T-helper 22 cell (primary cell): ENCODE measurements at places on chromosomes 2 and 18.
A peak's percentile ranks its signal among the peaks of the same experiment; 100 is the strongest.

DNA sequence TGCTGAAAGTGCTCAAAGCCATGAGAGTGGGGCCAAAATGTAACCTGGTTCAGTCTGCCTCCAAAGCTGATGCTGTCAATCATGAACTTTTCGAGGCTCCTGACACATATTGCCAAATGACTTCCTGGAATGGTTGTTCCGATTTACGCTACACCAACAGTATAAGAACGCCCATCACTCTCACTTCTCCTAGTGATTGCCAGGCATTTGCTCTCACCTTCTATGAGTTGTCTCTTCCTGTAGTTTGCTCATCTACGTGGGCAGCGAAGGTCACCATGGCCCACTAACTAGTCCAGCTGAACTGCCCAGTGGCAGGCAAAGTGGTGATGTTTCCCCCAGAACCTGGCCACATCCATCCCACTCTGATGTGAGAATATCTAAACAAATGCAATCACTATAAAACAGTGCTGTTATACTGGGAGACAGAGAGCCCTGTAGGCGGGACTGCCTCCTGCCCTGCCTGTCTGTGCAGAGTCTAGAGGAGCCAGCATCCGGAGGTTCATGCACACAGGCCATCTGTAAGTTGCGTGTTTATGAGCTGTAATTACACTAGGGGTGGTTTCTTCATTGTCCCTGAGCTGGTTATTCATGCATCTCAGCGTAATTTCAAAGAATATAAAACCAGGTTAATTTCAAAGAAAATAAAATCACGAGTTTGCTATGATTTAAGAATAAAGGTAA is 8.8 kb upstream of the CABLES1 start:
- no peak for DNase-seq

DNA sequence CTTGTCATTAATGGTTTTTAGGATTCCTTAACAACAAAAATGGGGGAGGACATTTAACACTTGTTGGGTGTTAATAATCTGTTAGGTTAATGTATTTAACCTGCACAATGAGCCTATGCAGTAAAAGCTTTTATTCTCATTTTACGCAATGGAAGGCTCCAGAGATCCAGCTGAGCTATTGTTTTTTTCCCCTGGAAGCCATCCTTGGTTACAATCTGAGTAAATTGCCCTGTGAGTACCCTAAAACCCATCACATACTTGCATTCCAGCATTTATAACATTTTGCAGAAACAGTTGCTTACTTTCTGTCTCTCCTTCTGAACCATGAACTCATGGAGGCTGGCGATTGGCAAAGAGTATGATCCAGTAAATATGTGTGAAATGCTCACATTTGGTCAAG is 30.2 kb upstream of the DOCK10 start:
- no peak for DNase-seq

DNA sequence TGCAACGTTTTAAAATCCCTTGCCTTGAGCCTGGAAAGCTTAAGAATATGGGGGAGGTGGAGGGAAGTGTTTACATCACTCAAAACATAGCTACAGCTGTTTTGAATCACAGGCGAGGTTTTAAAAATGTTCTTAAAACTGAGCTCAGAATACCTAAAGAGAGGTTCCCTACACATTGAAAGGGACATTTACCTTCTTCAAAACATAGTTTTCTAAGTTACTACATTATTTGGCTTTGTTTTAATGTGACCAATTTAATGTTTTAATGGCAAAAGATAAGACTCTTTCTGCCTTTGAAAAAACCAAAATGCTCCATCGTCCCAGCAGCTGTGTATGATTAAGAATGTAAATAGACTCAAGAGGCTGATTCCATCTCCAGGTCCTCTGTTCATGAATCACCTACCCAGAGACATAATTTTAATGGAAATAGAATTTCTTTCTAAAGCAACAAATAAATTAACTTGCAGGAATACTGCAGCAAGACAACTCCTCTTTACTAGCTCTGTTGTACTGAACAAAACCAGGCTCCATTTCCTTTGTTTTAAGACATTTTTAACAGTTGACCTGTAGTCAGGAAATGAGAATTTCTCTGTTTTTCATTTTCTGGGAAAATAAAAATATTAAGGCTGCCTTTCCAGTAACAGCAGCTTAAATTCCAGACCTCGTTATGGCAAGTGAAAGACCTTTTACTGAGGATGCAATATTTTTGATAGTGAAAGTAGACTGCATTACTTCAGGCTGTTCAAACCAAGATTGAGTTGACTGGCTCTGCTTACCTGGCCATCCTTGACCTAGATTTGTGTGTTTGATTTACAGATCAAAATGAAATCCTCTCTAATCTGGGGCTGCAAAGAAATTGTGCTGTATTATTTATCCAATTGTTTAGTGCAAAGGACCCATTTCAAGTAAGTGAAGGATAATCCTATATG is 33.7 kb upstream of the WDR75 start:
- no peak for DNase-seq

DNA sequence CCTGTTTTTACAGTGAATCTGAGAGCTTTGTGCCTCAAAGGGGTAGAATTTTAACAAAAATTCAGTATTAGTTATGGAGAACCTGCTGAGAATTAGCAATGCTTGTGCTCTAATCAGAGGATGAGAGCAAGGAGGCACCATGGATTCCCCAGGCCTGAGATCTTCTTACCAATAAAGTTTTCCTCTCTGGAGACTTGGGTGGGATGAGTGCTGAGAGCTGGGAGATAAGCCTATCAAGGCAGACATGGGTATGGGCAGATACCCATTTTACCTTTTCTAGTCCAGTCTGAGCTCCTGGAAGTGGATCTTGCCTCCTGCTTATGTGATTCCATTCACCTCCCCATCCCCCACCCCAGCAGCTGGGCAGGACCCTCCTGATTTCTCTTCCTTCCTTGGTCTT is 53.9 kb downstream of the BMP10 start:
- DNase-seq, result no peak

GRCh38 chr2:235135990-235136561 is 184.3 kb downstream of the SH3BP4 start:
- DNase-seq, result no peak

- DNase-seq, result no peak
Measured at GRCh38 chr2:228657807-228658402, 476.4 kb upstream of the SPHKAP start.

DNA sequence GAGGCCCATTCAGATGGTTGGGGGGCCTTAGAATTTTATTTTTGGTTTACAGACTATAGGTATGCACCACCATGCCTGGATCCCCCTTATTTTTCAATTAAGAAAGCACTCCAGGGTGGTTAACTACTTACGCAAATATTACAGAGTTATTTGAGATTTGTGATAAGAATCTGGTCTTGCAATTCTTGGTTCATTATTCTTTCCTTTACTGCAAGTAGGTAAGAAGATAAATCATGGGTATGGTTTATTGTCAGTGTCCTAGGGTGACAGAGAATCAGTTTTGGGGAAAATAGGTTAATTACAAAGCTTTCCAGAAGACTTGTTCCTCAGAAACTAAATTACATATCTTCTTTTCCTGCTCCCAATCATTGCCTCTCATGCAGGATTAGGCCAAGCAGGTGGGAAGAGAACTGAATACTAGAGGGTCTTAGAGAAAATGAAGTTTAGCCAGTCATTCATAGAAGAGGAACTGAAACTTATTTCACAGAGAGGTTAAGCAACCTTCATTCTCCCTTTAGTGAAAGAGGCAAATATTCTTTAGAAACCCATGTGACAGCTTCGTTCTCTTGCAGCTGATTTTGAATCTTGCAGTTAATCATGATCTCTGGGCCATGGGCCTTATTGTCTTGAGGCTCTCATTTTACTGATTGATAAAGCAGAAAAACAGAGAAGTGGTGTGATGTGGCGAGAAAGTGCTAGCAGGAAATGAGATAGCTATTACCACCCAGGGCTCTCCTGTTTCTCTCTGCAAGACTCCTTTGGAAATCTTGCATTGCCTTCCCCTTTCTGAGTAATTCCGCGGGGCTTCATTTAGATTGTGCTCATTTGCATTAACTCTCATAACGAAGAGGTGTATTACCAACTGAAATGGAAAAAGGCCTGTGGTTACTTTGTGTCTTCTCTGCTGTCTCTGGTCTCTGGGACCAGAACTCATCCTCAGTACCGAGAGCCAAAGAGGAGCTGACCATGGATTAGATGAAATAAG is 44.8 kb upstream of the ARHGAP25 start:
- no peak for DNase-seq

DNA sequence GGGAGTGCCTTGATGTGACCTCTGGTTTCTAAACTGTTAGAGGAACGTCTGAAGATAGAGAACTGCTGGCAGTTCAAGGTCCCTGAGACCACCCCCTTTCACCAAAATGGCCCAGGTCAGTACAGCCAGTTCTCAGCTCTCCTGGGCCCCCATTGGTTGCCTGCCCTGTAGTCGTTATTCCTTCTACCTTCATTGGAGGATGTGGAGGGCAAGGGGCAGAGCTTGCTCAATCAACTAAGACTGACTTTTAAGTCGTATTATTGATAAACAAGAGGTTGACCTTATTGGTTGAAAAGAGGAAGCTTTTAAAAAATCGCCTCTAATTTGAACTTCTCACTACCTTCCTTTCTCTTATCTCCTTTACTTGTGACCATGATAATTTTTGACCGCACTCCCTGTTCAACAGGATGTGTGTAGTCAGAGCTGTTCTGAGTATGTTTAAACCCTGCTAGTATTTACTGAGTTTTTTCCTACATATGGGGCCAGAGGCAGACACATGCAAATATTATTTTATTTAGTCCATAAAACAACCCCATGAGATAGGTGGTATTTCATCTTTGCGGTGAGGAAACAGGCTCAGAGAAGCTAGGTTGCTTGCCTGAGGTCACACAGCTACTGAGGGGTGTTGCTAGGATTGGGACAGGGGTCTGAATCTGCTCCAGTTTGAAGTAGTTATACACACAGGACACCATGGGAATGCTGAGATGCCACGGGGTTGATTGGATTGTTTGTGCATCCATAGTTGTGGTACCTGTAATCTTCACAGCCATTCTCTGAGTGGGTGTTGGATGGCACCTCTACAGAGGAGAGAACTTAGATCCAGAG is 65.9 kb downstream of the TMEM247 start:
- DNase-seq, result no peak

DNA sequence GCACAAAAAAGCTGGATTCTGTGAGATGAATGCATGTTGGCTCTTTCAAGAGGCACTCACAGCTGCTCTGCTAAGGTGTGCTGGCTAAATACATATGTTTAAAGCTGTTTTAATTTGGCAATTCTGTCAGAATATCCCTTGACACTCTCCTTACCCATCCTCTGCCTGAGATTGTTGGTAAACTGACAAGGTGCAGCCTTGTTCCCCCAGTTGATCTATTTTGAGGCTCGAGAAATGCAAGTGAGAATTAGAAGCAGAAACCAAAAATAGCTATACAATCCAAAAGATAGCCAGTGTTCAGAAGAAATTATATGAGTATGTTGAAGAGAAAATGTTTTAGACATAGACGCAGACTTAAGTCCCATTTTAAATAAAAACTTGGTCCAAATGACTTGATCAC is 971.7 kb upstream of the GYPC start:
- no peak for DNase-seq

- DNase-seq, result no peak
Measured at GRCh38 chr2:126885751-126886210, 12.9 kb upstream of the TEX51 start.

- no peak for DNase-seq
Measured at GRCh38 chr2:45743531-45744396, 92.3 kb downstream of the PRKCE start.

DNA sequence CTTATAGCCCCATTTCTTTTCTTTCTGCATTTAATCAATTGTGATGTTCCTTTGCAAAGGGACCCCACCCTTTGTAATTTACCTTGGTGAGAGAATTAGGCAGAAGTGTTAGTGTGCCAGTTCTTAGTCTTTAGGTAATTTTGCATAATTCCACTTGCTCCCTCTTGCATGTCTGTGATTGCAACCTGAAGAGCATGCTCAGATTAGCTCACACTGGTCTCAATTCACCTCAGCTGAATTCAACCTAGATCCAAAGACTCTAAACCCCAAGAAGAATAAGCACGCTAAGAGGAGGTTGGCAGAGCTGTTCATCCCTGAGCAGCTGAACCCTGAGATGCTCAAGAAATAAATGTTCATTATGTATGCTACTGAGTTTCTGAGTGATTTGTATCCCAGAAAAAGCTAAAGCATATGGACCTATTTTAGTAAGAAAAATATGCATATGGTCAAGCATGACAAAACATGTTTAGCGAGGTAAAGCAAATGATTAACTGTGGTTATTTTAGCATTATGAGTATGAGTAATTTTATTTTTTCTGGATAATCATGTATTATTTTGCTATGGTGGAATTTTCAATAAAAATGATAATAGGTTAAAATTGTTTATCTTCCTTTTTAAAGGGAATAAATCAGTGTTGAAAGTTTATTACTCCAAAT is 299.2 kb upstream of the ZSWIM2 start:
- DNase-seq, result no peak

- no peak for DNase-seq
Measured at GRCh38 chr2:180761224-180761623, 219.2 kb upstream of the UBE2E3 start.

DNA sequence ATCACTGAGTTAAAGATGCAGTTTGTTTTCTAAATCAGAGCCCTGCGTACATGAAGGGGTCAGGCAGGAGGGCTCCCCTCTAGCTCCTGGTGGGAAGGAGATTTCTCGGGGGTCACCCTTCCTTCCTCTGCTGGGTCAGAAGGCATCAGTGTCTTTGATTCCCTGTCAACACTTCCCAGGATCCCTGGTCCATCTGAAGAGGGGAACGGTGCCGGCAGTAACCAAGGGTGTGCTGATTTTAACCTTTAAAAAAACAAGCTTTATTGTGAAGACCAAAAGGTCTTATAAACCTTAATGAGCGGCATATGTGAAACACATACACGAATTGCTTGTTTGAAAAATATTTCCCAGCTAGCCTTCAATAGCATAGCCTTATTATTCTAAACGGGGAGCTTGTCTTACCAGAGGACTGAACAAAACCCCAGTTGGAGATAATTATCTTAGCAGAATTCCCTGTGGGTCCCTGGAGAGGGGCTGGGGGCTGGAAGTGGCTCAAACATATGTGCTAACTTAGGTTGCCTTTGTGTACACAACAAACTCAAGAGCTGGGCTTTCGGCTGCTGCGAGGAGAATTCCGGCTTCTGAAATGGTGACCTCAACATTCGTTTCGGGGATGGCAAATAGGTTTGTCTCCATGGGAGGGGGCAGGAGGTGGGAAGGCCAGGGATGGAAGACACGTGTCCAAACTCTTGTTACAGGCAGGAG is 114.9 kb upstream of the MYCN start:
- DNase-seq, result no peak

DNA sequence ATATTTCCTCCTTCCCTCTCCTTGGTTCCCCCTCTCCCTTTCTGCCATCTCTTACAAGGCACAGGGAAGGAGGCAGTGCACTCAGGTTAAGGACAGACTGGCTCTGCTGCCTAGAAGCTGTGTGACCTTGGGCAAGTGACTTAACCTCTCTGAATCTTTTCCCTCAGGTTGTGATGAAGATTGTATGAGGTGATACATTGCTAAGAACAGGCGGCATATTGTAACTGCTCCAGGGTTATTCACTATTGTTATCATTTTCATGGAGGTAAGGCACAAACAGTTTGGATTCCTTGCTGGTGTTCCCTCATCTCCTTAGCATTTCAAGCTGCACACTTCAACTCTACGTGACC is 126.6 kb upstream of the CXCR4 start:
- DNase-seq, result no peak

- no peak for DNase-seq
Measured at GRCh38 chr18:50639711-50640110, 79.8 kb downstream of the MAPK4 start.

- peak; percentile 14 for DNase-seq
Measured at GRCh38 chr2:120312860-120313694, 32.9 kb upstream of the INHBB start.
